CD4-positive, alpha-beta T cell treated with Interleukin-15 for 1 hour (primary cell): ENCODE measurements at places on chromosomes 6 and 20.

DNA sequence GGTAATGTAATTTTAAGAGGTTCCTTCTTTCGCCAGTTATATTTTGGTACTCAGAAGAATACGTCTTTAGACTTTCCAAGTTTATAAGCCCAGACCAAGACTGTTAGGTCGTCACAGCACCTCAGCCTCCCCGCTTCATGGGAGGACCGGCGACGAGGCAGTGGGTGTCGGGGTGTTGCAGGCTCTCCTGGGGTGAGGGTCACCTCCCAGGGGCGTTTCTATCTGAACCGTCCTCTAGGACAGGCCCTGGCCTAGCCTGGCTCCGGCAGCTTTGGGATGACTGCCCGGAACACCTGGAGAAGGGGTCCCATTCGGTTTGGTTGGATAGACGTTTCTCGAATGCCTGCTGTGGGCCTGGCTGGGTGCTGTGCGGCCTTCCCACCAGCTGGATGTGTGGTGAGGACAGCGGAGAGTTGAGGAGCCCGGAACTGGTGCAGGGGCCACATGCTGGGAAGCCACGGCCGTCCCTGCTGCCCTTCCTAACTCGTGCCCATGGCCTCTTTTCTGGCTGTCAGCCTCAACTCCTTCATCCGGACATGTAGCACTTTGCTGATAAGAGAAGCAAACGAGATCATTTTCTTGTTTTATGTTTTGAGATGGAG lies 1.1 kb downstream of the OSBPL2 start:
- DNase-seq: no peak

DNA sequence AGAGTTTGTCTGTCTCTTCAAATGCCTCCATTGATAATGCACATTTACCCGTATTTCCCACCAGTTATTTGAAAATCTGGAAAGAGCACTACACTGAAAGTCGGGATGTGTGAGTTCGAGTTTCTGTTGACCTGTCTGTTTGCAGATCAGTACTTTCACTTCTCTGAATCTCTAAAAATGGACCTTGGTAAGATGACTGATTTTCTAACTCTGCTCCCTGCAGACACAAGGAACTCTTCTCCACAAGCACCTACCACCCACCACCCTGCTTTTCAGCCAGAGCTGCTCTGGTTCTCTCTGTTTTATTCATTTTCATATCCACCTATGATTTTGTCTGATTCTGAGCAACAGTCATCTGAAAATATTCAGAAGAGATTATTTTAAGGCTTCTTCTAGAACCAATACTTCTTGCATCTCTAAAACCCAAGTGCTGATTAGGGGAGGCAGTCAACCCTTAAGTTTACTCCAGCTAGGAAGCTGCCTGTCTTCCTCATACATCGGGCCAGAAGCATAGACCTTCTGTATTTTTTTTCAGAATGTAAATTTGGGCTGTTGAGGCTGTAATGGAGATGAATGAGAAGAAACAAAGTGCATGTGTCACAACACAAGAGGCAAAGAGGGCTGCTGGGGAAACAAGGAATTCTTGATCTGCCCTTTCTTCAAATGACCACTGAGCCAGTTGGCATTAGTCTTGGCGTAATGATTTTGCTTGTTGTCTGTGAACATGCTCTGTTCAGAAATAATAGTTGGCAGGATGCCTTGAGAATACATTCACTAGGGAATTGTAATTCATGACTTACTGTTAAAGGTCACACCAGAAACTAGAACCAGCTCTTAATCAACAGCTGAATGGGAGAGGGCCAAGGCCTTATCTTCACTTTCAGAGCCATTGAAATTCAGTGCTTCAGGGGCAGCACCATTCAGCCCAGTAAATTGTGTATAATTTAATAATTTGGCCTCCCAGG lies 85.4 kb upstream of the MYLIP start:
- no peak for DNase-seq

- DNase-seq: peak; percentile 44
These were observed 43.0 kb downstream of the VEGFA start for GRCh38 chr6:43812850-43813578.

GRCh38 chr6:97775012-97775411 lies 492.0 kb upstream of the MMS22L start:
- DNase-seq: no peak
